ENCODE measurements at places on chromosomes 6 and 20.
A peak's percentile ranks its signal among the peaks of the same experiment; 100 is the strongest.

- DNase-seq: no peak
Observed at GRCh38 chr6:84748376-84748775, 16.0 kb downstream of the TBX18 start.

DNA sequence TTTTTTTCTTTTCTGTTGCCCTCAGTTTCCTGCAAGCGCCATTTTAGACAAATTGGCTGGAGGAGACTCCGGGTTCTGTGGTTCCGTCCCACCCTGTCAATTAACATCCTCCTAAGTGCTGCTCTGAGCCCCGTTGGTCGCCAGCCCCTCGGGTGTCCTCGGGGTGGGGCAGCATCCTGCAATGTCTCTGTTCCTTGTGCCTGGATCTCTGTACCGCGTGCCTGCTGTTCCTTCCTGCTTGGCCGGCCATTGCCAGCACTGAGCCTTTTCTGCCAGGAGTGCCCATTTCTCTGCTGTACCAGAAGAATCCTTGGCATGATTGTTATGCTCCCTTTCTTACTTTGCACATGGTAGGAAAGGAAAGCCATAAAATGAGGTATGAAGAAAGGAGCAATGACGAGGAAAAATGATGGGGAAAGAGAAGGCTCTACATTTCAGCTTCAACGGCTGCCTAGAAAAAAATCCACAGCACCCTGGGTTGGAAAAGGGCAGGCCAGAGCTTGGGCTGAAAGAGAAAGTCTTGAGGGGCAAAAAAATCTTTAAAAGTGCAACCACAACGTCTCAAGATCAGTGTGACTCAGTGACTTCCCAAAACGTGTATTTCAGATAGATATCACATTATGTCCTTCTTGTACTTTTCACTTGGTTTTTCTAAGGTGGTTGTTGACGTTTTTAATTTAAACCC, 256.7 kb downstream of the CLIC5 start:
- no peak for DNase-seq

DNA sequence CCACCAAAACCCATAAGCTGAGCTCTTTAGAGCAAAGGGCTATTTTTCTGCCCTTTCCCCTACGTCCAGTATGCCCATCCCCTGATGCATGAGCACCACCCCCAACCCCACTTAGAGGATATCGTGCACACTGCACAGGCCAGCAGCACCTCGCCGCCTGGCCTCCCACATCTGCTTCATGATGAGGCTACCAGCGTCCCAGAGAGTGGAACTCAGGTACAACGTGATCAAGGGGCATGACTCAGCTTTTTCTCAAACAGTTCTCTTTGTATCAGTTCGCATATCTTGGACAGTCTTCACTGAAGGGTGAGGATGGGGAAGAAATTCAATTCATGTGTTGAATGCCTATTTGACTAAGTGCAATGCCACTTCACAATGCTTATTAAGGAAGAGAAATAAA, 81.9 kb upstream of the QKI start:
- no peak for DNase-seq

DNA sequence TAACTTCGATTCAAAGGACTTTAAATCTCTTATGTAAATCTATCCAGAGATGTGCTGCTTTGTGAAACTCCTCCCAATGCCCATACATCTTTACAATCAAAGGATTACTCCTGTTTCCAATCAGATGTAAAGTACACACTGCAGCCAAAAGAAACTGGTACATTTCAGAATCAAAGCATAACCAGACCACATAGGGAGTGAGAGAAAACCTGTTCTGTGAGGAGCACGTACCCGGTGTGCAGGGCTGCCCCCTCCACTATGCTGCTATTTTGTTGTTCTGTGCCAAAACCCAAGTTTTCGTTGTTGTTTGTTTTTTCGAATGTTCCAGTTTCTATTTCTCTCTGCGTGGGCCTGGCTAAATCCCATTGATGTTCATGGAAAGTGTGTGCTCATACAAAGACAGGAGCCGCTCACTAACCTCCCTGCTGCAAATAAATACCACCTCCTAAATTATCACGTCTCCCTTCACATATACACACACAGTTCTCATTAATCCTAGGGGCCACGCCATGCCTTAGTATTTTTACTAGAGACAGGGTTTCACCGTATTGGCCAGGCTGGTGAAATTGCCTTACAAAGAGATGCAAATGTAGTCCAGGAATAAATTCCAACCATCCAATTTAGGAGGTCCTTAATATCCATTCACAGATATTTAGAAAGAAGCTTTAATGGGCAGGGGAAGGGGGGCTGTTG, 52.9 kb downstream of the ATP9A start:
- DNase-seq: no peak

DNA sequence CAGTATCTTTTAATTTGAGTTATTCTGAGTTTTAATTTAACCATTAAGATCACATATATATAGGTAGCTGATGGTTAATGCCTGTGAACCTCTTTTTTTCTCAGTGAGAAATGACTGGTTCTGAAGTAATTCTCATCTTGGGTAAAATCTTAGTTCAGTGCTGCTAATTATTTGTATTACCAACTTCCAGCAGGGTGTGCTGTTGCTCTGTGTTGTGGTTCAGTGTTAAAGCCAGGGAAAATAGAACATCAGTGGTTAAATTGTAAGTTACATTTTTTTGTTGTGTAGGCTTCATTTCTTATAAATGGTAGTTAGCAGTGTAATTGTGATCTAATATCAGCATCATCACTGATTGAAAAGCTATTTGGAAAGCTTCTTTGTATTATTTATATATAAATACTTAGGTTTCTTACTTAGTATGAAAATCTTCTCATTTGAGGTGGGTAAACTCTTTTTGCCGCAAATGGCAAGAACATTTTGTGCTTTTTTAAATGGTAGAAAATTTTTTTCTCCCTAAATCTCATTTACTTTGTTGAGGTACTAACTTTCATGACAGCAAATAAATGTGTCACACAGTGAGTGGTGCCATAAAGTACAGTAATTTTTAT, 43.7 kb downstream of the CDC5L start:
- DNase-seq: no peak

- no peak for DNase-seq
Observed at GRCh38 chr20:47246061-47246777, 110.3 kb downstream of the ZMYND8 start.

- DNase-seq: no peak
Observed at GRCh38 chr20:49824206-49824605, 11.6 kb downstream of the SLC9A8 start.

GRCh38 chr20:63698739-63699465, 2.5 kb downstream of the TNFRSF6B start:
- peak; percentile 81 for DNase-seq

DNA sequence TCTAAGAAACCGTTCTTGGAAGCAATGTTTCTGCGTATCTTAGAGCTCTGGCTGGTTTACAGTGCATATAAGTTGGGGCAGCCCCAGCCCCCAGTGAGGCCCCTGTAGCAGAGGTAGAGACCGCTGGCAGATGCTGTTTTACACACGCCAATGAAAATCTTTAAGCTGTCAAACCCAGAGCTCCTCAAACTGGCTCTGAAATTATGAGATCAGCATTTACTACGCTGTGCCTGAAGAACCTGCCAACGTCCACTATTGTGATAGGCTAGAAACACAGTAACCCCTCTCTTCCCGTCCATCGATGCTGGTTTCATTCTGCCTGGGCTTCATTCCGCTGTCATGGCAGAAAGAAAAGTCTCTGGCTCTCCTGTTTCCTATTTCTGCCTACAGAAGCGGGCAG, 160.6 kb downstream of the SMOC2 start:
- DNase-seq: no peak

GRCh38 chr6:34757687-34758274, 476 bp downstream of the SNRPC start:
- no peak for DNase-seq

- peak; percentile 97 for DNase-seq
Observed at GRCh38 chr6:161406646-161407045, 132.8 kb upstream of the AGPAT4 start.

DNA sequence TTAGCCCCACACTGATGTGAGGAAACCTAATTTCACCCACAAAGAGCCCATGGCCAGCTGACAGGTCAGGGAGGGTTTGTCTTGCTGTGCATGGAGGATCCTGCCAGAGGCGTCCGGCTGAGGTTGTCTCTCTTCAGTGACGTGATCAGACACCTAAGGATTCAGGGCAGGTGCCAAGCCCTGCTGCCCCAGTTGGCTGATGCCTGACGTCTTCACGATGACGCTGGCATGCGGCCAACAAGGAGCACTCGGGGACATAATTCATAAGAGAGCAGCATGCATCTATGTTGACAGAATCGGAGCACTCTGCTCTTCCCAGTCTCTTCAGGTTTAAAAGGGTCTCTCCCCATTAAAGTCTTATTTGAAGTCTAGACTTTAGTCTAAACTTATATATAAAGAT, 47.8 kb downstream of the PSMB1 start:
- DNase-seq: no peak

DNA sequence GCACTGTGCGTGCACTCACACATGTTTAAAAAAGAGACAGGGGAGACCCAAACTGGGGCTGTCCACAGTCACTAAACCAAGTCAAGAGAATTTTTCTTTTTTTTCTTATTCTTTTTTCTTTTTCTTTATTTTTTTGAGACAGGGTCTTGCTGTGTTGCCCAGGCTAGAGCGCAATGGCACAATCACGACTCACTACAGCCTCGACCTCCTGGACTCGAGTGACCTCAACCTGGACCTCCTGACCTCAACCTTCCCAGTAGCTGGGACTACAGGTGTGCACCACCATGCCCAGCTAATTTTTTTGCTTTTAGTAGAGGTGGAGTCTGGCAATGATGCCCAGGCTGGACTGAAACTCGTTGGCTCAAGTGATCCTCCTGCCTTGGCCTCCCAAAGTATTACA, 89.4 kb upstream of the NFATC2 start:
- no peak for DNase-seq
